Psoas muscle (tissue), 8 donors: ENCODE measurements at places on chromosomes 16 and 17. TPM values are rescaled to one million over a fixed set of nuclear protein-coding genes. Genes with fewer than 3 reads are reported as not detected.

- no peaks in the 10 kb centered on the region for H3K27me3 ChIP-seq
- H3K4me3 ChIP-seq = no peak overlapping the region
- H3K36me3 ChIP-seq = no peaks in the 10 kb centered on the region
- H3K27ac ChIP-seq = no peak overlapping the region
- no peak for DNase-seq
- H3K4me1 ChIP-seq = no peaks in the 10 kb centered on the region
Measured at GRCh38 chr17:13510062-13510461, 91.7 kb downstream of the HS3ST3A1 start.

OR2C1 gene
- not detected for total RNA-seq

NLRC3 gene
- total RNA-seq = 1.4 TPM

DNA sequence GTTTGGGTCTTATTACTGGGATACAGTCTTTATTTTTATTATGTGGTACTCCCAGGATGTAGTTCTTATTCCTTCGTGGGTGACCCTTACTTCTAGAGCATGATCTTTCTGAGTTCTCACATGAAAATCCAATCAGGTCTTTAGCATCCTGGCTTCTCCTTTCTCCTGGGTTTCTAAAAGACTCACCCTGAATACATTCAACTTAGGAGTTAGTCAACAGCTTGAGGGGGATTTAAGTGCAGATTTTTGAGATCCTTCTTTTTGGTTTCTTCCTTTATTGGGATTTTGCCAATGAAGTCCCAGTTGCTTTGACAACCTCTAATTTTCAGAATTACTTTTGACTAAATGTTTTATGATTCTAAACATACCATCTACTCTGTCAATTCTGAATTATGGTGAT, 68.2 kb downstream of the SIAH1 start:
- no peak for DNase-seq
- no peak overlapping the region for H3K4me3 ChIP-seq
- no peaks in the 10 kb centered on the region for H3K27me3 ChIP-seq
- peaks cover 13% of the 10 kb centered on the region for H3K4me1 ChIP-seq
- H3K27ac ChIP-seq = no peak overlapping the region
- H3K36me3 ChIP-seq = peaks cover 2% of the 10 kb centered on the region

DNA sequence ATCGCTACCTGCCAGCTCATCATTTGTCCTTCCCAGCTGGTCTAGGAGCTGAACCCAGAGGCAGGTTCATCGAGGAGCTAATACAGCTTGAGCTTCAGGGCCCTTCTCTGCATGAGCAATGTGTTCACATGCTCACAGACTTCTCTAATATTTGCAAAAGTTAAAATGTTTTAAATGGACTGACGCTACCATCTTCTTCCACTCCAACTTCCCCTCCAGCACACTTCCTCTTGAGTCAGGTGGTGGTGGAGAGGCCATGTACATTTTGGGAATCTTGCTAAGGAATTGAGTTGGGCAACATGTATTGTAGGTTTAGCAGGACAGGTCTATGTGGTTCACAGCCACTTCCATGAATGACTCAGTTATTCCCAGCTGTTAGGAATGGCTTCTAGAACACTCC, 21.6 kb upstream of the RHOT1 start:
- DNase-seq = no peak
- no peak overlapping the region for H3K27ac ChIP-seq
- H3K36me3 ChIP-seq = no peaks in the 10 kb centered on the region
- no peaks in the 10 kb centered on the region for H3K27me3 ChIP-seq
- no peaks in the 10 kb centered on the region for H3K4me1 ChIP-seq
- H3K4me3 ChIP-seq = no peak overlapping the region
